ENCODE measurements at places on chromosomes 7 and 10.

- DNase-seq, result no peak
Observed at GRCh38 chr7:52652621-52653020, 382.8 kb upstream of the POM121L12 start.

- DNase-seq, result no peak
Observed at GRCh38 chr7:6542368-6542767, 8.9 kb downstream of the GRID2IP start.

DNA sequence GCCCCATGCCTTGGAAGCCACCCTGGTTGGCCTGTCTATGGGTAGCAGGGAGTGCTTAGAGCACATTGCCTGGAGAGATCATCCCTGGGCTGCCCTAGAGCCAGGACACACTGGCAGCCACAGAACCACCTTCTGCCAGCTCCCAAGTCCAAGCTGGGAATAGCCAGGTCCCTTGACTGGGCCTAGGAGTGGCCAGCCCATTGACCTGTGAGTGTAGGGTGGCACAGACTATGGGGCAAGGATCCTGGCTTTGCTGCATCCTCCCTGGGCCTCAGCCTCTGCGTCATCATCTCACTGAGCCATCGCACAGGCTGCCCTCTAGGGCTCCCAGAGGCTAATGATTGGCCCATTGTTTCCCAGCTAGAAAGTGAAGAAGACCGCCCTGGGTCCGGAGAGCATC lies 7.0 kb downstream of the AQP1 start:
- DNase-seq, result no peak

DNA sequence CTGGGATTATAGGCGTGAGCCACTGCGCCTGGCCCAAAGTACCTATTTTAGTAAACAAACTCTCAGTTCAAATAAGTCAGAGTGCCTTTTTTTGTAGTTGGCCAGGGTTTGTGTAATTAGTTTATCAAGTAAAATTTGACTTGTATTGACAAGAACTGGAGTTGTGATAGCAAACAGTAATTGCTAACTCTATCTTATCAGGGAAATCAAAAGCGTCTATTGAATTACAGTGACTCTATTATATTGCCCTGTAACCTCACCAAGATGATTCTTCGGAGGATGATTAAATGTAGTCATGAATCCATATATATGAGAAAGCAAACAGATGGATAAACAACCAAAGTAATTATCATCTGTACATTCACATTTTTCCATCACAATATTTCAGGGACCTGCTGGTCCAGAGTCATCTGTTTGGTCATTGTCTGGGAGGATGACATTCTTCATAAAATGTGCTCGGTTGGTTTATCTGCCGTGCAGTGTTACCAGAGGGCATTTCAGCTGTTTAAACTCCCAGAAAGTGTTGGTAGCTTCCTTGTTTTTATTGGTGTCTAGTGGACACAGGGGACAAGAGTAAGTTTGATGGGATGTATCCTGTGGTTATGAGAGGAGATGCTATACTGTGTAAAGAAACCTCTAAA lies 35.6 kb downstream of the DOCK1 start:
- DNase-seq, result no peak

- no peak for DNase-seq
Observed at GRCh38 chr10:78571286-78571685, 497.5 kb upstream of the ZMIZ1 start.

GRCh38 chr10:123102673-123103072 lies 33.1 kb upstream of the HMX3 start:
- DNase-seq, result no peak

DNA sequence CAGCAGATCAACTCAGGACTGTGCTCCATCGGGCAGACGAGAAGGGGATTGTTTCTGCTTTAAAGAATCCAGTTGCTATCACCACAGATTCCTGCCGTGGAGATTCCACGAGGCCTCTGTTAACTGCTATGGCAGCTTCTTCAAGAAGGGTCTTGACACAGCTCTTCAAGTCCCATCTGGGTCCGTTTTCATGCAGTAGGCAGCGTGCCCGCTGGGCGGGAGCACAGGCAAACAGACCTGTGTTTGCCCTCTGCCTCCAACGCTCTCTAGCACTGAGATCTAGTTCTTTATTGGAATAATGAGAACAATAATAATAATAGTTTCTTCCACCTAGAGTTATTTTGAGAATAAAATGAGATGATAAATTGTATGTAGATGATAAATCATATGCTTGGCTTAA lies 127.2 kb upstream of the SP8 start:
- DNase-seq, result no peak

GRCh38 chr10:125262409-125262808 lies 102.0 kb upstream of the CTBP2 start:
- no peak for DNase-seq

GRCh38 chr10:125768219-125768855 lies 7.3 kb downstream of the MMP21 start:
- DNase-seq, result no peak

DNA sequence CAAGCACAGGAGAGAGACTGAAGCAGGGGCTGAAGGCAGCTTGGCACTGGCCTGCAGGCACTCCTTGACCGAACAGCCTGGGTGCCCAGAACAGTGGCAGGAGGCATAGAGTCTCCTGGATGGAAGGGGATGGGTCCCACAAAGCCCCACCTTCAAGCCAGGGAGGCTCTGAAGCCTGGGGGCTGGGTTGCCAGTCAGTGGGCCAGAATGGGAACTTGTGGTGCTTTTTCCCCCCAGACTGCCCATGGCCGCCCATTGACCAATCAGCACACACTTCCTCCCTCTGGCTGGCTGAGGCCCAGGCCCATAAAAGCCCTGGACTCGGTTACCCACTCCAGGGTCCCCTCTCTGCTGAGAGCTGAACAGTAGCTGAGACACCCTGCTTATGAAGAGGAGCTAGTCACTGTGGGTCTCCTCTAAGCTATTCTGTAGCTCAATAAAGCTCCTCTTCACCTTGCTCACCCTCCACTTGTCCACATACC lies 109.6 kb downstream of the ELAPOR2 start:
- DNase-seq, result no peak

GRCh38 chr10:126937026-126937425 lies 31.8 kb downstream of the DOCK1 start:
- DNase-seq, result no peak

GRCh38 chr7:42189535-42189934 lies 47.5 kb downstream of the GLI3 start:
- no peak for DNase-seq

DNA sequence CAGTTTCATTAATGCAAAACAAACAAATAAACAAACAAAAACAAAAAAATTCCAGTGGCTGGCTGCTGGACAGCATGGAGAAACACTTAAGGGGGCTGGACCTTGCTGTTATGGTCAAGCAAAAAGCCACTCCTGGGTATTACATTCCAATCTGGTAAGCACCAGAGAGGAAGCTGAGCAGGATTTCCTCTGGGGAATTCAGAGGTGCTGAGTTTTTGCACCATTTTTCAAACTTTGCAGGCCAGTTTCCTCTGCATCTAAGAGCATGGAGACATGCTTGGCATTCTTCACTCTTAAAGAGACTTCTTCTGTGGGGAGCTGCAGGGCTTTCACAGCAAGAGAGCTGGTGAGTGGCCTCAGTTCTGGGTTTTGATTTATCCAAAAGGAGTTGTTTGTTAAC lies 84.5 kb downstream of the FZD1 start:
- DNase-seq, result no peak

All from ecto neural progenitor cell (in vitro differentiated cells).